ENCODE measurements at places on chromosomes 4 and X. TPM values are rescaled to one million over a fixed set of nuclear protein-coding genes. Genes with fewer than 3 reads are reported as not detected.

- DNase-seq, result no peak
These were observed 23.1 kb upstream of the CAMK2D start for GRCh38 chr4:113784497-113785250.

DNA sequence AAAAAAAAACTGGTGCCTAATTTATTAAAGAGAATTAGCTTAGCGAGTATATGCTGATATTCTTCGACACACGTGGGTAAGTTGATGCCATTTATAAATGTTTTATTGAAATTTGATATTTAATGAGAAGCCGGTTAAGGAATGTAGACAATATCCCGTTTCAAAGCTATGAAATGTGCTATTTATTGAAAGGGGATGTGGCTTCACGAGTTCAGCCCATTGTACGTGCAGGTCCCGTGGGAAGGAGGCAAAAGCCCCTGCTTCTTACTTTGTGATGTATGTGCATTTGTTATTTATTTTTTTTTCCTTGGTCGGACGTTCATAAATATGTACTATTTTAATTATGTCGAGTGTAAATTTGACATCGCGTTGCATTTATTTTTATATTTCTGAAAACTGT, 20.2 kb downstream of the SHOX start:
- DNase-seq, result no peak

- no peak for DNase-seq
These were observed 1050.8 kb downstream of the C4orf33 start for GRCh38 chr4:130146773-130147172.

The TEX13B gene
- not detected for total RNA-seq

- DNase-seq, result no peak
These were observed 493.4 kb downstream of the ACTRT1 start for GRCh38 chrX:127558811-127559210.

DNA sequence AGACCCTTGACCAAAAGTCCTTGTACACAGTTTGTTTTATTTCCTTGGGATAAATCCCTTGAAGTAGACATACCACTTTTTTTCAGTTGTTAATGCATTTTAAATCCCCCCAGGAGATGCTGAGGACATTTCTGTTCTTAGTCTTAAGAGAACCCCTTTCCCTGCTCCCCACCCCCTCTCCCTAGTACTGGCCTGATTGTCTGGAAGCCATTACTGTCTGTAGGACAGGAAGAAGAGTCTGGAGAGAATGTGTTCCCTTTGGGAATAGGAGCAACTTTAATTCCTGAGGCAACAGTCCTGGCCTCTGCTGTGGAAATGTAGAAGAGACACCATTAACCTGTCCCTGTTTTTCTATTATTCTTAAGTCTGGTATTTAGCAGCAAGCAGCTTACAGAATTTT, 52.3 kb upstream of the TMEM131L start:
- DNase-seq, result no peak

GRCh38 chr4:76373919-76374552, 46.9 kb downstream of the CCDC158 start:
- DNase-seq, result no peak

The GAGE12F gene
- not detected for total RNA-seq

DNA sequence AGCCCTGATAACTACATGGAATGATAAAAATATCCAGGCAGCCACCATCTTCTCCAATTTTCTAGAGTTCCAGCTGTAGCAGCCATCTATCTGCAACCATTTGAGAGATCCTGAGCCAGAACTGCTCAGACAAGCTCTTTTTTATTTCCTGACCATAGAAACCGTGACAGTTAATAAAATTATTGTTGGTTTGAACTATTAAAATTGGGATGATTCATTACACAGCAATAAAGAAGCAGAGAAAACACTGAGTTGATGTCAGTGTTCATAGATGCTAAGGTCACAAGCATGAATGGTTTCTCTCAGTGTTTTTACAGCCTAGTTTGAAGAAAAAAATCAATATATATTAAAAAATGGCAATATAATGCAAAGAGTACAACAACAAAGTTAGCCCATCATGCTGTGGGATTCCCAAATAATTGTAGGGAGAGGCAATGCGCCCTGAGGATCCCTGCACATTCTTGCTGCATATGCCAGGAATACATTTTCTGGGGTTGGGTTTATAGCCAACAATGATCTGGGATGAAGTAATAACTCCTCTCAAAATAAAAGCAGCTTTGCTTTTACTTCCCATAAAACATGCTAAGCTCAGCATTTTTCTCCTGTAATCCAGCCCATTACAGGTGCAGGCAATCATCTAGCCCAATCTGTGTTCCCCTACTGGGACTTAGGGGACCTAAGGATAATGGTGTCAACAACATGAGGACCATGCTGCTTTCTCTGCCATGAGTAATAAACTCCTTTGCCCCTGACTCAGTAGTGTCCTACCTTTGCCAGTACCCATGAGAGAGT, 84.0 kb downstream of the PABPC4L start:
- DNase-seq, result no peak

- DNase-seq, result no peak
These were observed 27.4 kb downstream of the SEL1L3 start for GRCh38 chr4:25835384-25835783.

DNA sequence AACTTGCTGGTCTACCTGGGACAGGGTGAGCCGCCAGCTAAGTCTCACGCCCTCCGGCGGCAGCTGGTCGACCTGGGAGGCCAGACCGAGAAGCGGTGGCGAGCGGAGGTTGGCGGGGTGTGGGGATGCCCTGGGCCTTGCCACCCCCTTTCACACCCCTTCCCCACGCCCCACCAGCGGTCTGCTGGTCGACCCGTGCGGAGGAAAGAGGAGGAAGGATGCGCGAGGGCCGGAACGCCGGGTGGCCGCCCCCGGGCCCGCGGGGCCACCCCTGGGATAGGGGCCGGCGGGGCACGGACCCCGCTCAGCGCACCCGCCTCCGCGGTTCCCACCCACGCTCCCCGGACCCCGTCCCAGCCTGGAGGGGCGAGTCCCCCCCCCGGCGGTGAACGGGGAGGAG, 28.3 kb upstream of the DCAF12L1 start:
- no peak for DNase-seq

DNA sequence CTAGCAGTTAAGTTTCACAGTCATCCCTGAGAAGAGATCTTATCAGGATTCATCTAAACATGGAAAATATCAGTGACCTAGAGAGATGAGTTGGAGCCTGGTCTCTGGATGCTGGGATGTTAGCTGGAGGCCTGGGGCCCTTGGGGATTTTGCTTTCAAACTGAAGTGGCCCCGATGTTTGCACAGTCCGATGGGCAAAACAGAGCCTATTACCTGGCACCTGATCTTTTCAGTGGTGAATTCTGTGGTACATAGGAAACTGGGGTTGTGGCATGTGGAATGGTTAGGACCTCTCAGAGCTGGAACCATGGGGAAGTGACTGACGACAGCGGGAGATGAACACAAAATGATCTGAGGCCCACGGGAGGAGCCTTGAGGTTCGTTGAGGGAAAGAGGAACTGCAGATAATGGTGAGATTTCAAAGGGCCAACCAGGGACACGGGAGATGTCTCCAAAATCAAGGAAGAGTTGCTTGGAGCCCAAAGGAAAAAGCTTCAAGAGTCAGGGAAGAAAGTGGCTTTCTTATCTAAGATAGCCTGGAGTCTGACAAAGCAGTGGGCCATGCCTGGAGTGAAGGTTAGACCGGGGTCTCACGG, 17.8 kb upstream of the TENM3 start:
- DNase-seq, result no peak

The PLS3 gene
- total RNA-seq, result 17.8 TPM

The FABP2 gene
- total RNA-seq, result not detected

GRCh38 chr4:42371305-42372252, 25.7 kb upstream of the SHISA3 start:
- DNase-seq, result no peak

- DNase-seq, result no peak
These were observed 14.7 kb downstream of the EXOC1L start for GRCh38 chr4:55834086-55834795.

The MAGEA4 gene
- total RNA-seq, result not detected

DNA sequence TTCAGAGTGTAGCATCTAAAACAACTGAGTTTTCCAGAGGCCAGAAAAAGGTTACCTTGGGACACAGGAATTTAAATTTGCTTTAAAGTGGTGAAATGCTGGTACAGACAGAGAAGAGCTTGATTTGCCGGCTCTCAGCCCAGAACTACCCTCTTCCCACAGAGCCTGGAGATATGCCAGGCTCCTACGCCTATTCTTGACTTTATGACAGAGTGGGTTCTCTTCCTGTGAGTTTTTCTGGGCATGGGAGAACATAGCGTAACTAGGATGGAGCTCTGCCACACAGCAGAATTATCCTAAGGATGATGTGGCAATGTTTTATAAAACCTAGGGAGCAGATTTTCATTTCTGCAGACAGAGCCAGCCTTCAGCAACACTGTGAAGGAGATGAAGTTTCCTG, 241.8 kb downstream of the GRIA3 start:
- DNase-seq, result no peak

DNA sequence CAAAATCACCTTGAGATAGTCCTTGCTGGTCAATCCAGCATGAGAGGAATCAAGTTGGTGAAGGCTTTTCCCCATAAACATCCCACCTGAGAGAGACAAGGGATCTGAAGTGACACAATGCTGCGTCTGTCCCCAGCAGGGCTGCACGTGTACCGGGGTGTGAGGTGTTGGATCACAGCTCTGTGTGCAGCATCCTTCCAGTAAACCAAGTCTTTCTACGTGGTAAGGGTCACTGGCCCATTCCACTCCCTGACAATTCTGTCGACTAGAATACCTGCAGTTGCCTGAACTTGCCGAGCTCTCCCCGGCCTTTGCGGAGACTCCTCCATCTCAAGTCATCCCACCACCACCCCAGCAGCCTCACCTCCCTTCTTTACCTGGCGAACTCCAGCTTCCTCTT, 14.8 kb downstream of the HELT start:
- DNase-seq, result no peak

The MAGEA10 gene
- total RNA-seq, result not detected

DNA sequence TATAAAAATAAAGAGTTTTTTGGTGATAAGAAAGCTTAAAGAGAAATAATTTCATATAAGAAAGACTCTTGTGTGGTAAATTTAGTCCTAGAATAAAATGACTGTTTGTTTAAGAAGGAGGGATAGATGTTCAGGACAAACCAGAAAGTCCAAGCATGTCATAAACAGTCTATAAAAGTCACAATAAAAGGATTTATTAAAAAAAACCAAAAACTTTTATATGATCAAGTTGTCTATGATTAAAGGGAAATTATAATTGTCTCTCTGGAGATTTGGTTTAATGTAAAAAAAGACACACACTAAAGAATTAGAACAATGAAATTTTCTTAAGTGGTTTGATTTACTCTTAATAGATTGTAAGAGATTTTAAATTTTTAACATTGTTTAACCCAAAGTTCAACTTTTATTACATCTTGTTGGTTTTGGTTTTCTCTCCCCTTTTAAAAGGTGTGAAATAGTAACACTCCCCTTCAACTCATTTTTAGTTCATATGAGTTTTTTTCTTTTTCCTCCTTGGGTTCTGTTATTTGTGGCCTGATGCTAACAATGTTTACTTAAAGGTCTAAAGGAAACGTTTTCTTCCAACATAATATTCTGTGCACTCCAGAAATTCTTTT, 89.7 kb downstream of the PDHA2 start:
- DNase-seq, result no peak

Measured in glutamatergic neuron (in vitro differentiated cells).